ENCODE measurements at places on chromosomes 12 and 14.

GRCh38 chr12:112524676-112525425 is 106.1 kb downstream of the PTPN11 start:
- no peak for DNase-seq

DNA sequence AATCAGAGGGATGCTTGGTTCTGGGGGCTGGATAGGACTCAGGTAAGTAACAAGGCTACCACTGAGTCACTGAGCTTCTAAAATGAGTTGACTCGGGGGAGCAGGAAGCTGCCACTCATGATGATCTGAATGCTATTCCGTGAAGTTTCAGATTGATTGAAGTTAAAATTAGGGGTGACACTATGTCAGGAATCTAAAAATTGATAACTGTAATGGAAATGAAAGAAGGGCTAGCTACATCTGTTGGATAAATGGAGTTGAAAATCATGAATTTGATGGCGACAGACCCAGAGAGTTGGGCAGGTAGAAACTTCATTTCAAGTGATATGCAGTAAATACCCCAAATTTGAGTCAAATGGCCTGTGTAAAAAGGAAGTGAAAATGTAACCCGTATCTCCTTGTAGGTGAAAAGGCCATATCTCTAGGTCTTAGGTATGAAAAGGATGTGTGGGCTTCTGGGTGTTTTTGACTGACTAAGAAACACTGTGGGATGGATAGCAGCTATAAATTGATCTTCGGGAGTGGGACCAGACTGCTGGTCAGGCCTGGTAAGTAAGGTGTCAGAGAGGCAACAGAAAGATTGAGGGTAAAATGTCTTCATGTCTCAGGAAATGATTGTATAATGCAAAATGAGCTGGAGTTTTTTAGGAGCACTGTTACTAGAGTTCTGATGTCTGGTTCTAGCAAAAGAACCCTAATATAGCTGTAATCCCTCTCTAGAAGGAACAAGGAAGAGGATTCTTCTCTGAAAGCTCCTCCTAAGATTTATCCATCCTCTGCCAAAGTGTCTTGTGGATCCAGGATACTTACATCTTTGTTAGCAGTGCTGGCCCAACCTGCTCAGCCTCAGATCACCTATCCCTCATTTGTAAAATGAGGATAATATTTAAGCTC is 57.3 kb downstream of the DAD1 start:
- no peak for DNase-seq

- no peak for DNase-seq
These were observed 807.2 kb downstream of the SLC16A7 start for GRCh38 chr12:60402996-60403395.

DNA sequence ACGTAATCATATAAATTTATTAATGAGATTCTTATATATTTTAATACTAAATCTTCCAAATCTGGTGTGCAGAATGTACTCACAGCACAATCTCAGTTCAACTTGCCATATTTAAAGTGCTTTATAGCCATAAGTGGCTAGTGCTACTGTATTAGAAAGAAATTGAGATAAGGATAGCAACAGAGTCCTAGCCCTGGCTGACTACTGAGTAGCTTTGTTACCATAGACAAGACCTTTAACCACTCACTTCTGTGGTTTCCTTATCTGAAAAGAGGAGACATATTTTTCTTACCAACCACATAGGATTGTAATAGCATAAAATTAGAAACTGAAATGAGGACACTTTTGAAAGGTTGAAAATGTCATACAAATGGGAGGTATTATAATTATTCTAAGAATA is 2.0 kb upstream of the CHURC1 start:
- no peak for DNase-seq

GRCh38 chr14:61573748-61574513 is 121.4 kb upstream of the HIF1A start:
- DNase-seq, result no peak

DNA sequence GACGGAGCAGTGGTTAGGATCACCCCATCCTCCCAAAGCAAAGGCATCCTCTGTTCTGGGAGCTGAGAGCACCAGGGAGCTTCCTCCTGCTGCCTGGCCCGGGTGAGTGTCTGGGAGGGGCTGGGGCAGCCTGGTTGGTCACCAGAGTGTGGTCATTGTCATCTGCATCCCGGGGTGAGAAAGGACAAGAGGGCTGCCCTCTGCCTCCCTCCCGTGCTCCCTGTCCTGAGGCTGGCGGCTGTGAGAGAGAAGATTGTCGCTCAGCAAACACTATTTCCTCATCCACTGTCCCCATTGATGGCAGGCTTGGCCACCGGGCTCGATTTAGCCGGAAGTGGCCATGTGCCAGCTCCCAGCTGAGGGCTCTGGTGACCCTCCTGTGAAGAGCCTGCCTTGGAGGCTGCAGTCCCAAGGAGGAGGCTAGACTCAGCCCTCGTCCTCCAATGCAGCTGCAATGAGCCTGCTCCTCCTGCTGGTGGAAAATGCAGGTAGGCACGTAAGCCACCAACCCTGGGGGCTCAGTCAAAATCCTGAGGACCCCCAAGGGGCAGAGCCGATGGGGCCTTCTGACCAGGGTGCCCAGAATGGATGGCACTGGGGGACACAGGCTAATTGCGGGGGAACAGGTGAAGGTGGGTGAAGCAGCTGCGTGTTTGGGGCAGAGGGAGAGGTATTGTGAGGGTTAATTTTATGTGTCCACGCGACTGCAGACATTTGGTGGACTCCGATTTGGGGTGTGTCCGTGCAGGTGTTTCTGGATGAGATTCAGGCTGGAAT is 155.7 kb downstream of the KIF26A start:
- DNase-seq, result no peak

Measured in T-helper 2 cell (primary cell).